ENCODE measurements at places on chromosomes 7 and 10.

DNA sequence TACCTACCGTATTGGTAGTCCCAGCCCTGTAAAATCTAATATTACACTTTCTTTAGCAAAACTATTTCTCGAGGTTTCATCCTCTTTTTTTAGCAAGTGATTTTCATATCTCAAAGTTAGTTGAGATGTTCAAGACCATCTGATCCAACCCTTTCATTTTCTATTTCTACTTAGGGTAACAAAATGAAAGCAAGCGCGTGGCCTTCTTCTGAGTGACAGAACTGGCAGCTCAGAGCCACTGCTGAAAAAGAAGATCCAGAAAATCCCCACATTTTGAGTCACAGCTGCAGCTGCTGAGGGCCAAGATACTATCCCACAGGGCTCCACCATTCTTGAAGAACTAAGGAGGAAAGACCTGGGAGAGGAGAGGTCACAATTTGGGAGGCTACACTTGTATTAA is 24.8 kb upstream of the ZNF800 start:
- DNase-seq, result no peak

DNA sequence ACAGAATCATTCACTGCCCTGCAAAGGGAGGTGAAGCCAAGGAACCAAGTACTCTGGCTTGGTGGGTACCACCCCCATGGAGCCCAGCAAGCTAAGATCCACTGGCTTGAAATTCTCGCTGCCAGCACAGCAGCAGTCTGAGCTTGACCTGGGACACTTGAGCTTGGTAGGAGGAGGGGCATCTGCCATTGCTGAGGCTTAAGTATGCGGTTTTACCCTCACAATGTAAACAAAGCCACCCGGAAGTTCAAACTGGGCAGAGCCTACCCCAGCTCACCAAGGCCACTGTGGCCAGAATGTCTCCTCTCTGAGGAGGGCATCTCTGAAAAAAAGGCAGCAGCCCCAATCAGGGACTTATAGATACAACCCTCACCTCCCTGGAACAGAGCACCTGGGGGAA is 1050.0 kb upstream of the GHITM start:
- DNase-seq, result no peak

DNA sequence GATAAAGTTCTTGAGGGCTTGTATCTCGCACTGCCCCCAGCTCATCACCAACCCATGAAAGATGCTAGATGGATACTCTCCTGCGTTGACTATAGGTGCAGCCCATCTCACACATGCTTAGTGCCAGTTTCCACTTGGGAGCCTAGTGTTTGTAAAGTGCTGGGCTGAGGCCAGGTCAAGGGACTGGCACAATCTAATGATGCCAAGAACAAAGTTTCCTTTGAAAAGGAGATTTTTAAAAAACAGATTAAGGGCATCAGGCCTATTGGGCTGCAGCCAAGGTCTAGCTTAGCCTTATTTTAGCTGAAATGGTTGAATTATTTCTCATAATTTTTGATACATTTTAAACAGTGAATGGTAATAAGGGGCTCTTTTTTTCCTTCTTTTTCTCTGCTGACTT is 259.0 kb downstream of the ADRA2A start:
- no peak for DNase-seq

GRCh38 chr10:100788002-100788903 is 42.9 kb downstream of the PAX2 start:
- no peak for DNase-seq

DNA sequence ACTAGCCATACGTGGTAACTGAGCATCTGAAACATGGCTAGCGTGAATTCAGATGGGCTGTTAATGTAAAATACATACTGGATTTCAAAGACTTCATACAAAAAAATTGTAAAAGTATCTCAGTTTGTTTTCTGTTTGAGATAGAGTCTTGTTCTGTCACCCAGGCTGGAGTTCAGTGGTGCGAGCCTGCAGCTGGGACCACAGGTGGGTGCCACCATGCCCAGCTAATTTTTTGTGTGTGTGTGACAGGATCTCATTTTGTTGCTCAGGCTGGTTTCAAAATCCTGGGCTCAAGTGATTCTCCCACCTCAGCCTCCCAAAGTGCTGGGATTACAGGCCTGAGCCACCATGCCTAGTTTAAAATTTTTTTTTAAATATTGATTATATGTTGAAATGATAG is 4.5 kb downstream of the TMEM243 start:
- DNase-seq, result no peak

GRCh38 chr10:72321248-72322029 is 33.3 kb downstream of the DNAJB12 start:
- no peak for DNase-seq

- DNase-seq, result no peak
Measured at GRCh38 chr7:116100626-116101025, 70.1 kb upstream of the TFEC start.

- no peak for DNase-seq
Measured at GRCh38 chr10:94602729-94603515, 57.3 kb downstream of the HELLS start.

All from CD4-positive, alpha-beta T cell treated with Interleukin-6 at 100 ng/mL for 8 hours (primary cell).